Kidney (tissue), 22 donors: ENCODE measurements at places on chromosomes 12 and 14. TPM values are rescaled to one million over a fixed set of nuclear protein-coding genes. Genes with fewer than 3 reads are reported as not detected.

GRCh38 chr14:72126091-72126490 lies 193.9 kb downstream of the RGS6 start:
- DNase-seq, result no peak

- DNase-seq, result no peak
These were observed 196.6 kb downstream of the CALM1 start for GRCh38 chr14:90593254-90594040.

- DNase-seq, result peak; percentile 81
These were observed 42.4 kb downstream of the PLEKHG3 start for GRCh38 chr14:64746298-64747250.

- no peak for DNase-seq
These were observed 7.6 kb upstream of the SERPINA1 start for GRCh38 chr14:94395888-94396574.

- DNase-seq, result no peak
These were observed 5.9 kb upstream of the MYO1A start for GRCh38 chr12:57055824-57056223.

The CIDEB gene
- 22.4 TPM for total RNA-seq

The OR4Q3 gene
- not detected for total RNA-seq
